CD4-positive, alpha-beta T cell treated with Interleukin-6 at 100 ng/mL for 8 hours (primary cell): ENCODE measurements at places on chromosomes 13 and 19.

GRCh38 chr13:112747256-112747655 is 57.4 kb downstream of the ATP11A start:
- DNase-seq, result no peak

- DNase-seq, result peak; percentile 56
Observed at GRCh38 chr13:113584205-113584869, at the start of gene TFDP1. Gene TFDP1, plus strand, starts transcription at chr13:113584753. Its CDS starts 1,085 bp downstream, at chr13:113585838.

DNA sequence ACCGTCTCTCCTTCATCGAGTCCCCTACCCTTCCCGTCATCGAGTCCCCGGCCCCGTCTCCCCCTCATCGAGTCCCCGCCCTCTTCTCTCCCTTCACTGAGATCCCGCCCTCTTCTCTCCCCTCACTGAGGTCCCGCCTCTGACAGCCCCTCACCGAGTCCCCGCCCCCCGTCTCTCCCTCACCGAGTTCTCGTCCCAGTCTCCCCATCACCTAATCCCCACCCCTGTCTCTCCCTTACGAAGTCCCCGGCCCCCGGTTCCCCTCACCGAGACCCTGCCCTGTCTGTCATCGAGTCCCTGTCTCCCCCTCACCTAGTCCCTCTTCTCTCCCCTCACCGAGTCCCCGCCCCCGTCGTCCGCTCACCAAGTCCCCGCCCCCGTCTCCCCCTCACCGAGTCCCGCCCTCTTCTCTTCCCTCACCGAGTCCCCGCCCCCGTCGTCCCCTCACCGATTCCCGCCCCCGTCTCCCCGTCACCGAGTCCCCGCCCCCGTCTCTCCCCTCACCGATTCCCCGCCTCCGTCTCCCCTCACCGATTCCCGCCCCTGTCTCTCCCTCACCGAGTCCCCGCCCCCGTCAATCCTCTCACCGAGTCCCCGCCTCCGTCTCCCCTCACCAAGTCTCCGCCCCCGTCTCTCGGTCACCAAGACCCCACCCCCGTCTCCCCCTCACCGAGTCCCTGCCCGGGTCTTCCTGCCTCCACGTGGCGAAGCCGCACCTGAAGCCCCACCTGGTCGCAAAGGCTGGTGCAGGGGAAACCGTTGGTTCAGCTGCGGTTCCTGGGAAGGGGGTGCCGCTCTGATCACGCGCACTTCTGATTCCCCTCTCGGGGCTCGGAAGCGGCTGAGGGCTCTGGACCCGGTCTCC is 23.9 kb upstream of the ZNF846 start:
- peak; percentile 98 for DNase-seq

DNA sequence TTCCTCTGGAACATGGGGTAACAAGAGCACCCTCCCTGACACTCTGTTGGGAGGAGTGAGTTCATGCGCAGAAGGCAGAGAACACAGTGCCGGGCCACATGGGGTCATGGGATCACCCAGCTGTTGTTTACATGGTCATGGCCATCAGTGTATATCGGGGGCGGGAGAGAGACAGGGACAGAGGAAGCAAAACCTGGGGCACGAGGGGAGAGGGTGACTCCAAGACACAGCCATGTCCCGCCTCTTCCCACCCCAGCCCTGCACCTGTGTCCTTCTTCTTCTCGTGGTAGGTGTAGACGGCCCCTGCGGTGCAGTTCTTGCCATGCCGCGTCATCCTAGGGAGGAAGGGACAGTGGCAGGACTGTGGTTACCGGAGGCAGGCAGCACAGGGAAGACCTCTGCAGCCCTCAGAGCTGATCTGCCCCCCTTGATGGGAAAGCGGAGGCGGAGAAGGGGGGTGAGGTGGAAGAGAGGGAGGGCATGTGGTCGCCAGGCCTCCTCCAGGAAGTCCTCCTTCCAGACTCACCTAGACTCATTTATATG is 19.9 kb downstream of the NOSIP start:
- peak; percentile 60 for DNase-seq

DNA sequence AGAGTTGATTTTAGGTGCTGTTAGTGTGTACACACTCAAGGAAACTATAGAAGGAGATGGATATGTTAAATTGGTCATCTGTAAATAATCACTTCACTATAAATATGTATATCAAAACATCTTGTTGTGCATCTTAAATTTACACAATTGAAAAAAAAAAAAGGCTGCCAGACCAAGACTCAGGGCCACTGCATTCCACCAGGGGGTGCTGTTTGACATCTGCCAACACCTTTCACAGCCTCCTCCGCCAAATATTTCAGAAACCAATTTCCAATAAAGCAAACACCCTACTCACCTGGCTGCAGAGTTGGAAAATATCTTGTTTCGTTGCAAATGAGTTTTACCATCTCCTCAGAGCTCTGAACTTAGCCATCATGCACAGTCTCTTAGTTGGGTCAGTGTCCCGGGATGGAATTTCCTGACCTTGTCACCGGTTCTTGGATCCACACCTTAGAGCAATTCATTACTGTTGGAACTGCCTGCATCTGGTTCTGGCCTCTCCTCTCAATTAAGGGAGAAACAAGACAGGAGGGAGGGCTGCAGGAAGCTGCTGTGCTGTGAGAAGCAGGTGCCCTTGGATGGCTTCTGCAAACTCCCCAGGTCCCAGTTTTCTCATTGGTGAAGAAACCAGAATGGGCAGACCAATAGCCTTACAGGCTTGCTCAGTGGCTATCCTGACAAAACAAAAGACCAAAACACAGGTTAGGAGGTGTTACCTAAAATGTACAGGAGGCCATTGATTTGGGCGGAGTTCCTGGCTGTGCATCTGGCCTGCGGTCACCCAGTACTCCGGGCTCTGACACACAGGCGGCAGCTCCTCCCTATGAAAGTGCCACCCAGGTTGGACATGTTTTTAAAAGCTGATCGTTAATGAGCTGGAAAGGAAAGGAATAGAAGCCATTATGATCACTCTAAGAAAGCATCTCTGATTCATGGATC is 746.6 kb downstream of the UQCRFS1 start:
- peak; percentile 24 for DNase-seq

DNA sequence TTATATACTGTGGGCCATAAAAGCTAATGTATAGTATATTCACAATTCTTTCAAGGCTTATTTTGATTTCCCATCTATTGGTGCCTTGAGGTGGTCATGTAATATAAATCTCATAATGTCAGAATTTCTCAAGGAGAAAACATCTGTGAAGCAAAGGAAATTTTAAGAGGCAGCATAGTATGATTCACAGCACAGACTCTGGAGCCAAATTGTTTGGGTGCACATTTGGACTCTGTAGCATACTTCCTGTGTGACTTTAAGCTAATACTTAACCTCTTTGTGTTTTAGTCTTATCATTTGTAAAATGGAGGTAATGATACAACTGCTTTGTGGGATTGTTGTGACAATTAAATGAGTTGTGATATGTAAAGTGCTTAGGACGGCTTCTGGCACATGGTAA is 67.6 kb downstream of the PIBF1 start:
- no peak for DNase-seq

- no peak for DNase-seq
Observed at GRCh38 chr13:98429081-98429480, 147.8 kb downstream of the STK24 start.

- no peak for DNase-seq
Observed at GRCh38 chr13:76813000-76813691, 73.1 kb downstream of the KCTD12 start.

- no peak for DNase-seq
Observed at GRCh38 chr19:51025809-51026553, 435 bp downstream of the KLK11 start.

- no peak for DNase-seq
Observed at GRCh38 chr13:21001471-21001870, 59.9 kb downstream of the LATS2 start.

DNA sequence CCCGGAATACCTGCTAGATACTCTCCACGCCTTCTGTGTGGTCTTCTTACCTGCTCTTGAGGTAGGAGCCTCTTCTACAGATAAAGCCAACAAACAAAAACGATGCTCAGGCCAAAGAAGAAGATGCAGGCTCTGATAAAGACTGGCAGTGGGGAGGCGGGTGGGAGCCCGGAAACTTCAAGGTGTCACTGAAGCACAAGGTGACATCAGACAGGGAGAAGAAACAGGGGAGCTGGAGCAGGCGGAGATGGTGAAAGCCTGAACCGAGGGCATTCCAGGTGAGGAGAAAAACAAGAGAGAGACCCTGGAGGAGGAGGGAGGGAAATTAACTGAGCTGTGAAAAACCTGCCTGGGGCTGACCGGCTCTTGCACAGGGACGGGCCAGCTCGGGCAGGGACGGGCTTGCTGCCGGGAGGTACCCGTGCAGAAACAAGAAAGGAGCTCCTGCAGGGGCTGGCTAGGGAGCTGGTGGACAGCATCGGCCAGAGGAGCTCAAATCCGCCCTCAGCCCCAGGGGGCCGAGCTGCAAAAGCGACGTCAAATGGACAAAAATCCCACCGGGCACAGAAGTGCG is 19.0 kb downstream of the GNG7 start:
- no peak for DNase-seq

DNA sequence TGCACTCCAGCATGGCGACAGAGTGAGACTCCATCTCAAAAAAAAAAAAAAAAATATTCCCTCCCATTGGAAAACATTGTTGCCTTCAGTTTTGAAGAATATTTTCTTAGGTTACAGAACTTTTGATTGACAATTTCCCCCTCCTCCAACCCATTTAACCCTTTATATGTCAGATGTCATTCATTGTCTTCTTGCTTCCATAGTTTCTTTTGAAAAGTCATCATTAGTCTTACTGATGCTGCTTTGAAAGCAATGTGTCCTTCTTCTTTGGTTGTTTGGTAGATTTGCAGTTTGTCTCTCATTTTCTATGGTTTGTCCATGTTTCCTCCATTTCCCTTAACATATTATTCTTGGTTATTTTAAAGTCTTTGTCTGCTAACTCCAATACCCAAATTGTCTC is 25.4 kb downstream of the ZNF558 start:
- no peak for DNase-seq

- peak; percentile 59 for DNase-seq
Observed at GRCh38 chr19:17234911-17235299, 8.9 kb downstream of the OCEL1 start.

GRCh38 chr13:30799356-30799824 is 64.0 kb downstream of the ALOX5AP start:
- no peak for DNase-seq

- no peak for DNase-seq
Observed at GRCh38 chr13:42575938-42576337, 2.0 kb downstream of the TNFSF11 start.

DNA sequence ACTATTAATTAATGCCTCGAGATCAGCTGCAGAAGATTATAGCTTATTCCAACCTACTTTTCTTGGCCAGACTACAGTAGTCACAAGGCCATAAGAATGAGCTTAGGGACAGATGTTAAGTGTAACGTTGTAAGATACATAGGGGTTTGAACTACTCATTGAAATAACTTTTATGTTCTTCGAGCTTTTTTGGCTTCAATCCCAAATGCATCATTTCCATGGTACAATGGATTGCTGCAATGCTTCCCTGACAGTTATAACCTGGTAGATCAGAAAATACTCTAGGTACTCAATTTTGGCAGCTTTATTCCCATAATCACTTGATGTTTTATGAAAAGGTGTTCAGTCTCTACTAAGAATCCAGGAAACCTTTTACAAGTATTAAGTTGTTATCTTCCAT is 2216.7 kb upstream of the PCDH20 start:
- no peak for DNase-seq

DNA sequence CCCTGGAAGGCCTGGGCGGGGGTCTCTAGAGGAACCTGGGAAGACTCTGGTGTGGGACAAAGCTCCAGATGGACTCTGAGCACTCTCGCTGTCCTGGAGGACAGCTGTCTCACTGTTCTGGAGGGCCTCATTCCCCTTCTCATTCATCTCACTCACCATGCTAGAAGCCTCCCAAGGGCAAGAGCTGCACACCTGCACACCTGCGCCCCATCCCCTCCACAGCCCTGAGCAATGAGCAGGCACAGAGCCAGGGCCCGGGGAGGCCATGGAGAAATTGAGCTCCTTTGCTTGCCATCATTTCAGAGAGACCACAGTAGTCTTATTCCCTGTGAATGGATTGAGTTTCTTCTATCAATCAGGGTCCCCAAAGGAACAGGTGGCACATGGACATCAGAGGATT is 1168.5 kb downstream of the UQCRFS1 start:
- DNase-seq, result no peak

DNA sequence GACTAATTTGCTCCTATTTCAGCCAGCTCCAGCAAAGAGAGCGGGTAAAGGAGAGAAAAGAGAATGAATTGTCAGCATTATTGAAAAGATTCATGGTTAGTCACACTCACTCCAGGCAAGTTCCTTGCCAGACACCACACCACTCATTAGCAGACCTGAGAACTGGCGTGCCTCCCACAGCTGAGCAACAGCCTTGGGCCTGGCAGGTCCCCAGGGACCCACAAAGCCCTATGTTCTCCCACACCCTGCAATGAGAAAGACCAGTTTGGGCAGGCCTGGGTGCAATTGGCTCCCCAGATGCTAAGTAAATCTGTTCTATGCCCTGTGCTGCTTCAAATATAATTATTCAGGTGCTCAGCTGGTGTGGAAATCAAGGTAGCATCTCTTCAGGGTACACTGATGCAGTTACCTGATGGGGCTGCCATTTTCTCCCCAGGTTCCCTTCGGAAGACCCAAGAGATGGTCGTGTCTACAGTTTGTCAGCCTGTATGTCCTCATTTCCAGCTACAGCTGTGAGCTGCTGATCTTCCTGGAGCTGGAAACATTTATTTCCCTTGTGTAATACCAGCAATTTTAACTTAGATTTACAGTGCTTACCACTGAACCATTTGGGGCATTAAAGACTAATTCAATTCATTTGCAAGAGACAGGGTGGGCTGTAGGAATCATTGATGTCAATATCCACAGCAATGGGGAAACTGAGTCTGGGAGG is 405.0 kb downstream of the COG6 start:
- DNase-seq, result no peak
